Foreskin keratinocyte (primary cell): ENCODE measurements at places on chromosomes 3 and 15.
A peak's percentile ranks its signal among the peaks of the same experiment; 100 is the strongest.

GRCh38 chr3:69868841-69869420 lies 129.7 kb downstream of the MITF start:
- DNase-seq: no peak

- no peak for DNase-seq
These were observed 40.5 kb downstream of the HES1 start for GRCh38 chr3:194176274-194176991.

- DNase-seq: peak; percentile 19
These were observed 325.2 kb upstream of the MEIS2 start for GRCh38 chr15:37425541-37425940.

- DNase-seq: no peak
These were observed 25.9 kb downstream of the SLC9A9 start for GRCh38 chr3:143822374-143822773.

DNA sequence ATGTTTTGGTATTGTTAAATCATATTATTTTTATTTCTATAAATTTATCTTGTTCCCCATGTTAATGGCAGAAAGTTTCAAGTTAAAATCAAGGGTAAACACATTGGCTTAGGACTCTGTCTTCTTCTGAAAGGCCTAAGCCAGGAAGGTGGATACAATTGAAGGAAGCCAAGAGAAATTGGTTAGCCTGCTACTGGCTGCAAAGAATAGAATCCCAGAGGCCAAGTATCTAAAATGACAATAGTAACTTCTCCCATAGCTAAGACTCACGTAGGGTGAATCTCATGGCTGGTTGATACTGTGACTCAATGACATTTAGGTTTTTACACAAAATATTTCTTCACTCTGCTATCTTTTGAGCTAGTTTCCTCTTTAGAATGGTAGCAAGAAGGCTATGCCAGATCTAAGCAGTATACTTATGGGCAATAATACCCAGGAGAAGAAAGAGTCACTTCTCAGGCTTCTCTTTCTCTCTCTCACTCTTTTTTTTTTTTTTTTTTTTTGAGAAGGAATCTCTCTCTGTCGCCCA lies 621.5 kb upstream of the TBL1XR1 start:
- DNase-seq: no peak
